Substantia nigra (tissue), 51 donors: ENCODE measurements at places on chromosomes 7 and 10.

GRCh38 chr7:107660381-107661080 lies at the start of gene SLC26A4:
SLC26A4 (plus strand) TSS chr7:107660828; CDS start chr7:107661642, 814 bp downstream.
- no peak for DNase-seq

- DNase-seq, result no peak
Measured at GRCh38 chr7:117810642-117811512, 62.4 kb downstream of the CTTNBP2 start.

DNA sequence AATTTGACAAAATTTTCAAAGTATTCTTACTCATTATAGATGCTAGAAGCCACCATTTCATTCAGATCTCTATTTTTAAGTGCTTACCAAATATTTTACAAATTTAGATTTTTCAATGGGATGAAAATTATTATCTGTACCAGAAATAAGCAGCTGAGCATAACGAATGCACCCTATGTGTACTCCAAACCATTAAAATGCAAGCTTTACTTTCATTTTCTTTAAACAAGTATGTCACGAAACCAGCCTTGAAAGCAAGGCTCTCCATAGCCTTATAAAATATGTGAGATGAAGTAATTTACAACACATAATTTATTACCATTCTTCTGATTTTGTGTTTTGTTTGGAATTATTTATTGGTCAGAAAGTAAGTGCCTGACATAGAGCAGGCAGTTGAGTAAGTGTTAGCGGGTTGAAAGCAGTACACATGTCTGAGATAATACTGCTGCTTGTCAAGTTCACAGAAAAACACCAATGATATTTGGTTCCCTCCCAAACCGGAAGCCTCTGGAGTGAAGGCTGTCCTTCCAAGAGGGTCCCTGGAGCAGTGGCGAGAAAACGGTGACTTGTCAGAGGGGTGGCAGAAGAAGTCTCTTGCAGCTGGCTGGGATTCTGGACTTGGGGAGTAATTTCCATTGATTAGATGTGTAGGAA lies 322.7 kb upstream of the PFKP start:
- DNase-seq, result no peak

DNA sequence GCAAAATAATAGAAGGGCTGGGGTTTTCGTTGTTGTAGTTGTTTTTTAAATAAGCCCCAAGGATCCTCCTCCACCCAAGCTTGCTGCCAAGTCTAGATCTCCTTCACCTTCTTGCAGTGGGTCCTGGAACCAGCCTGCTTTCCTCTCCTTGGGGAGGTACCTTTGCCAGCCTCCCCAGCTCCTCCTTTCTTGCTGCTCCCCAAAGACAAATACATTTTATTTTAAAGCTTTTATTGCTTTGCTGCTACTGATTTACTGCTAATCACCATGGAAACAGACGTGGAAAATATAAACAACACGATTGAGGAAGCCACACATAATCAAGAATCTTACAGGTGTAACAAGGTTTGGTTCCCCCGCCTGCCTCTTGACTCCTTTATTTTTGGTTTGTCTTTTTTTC lies 17.4 kb upstream of the SLF2 start:
- no peak for DNase-seq

DNA sequence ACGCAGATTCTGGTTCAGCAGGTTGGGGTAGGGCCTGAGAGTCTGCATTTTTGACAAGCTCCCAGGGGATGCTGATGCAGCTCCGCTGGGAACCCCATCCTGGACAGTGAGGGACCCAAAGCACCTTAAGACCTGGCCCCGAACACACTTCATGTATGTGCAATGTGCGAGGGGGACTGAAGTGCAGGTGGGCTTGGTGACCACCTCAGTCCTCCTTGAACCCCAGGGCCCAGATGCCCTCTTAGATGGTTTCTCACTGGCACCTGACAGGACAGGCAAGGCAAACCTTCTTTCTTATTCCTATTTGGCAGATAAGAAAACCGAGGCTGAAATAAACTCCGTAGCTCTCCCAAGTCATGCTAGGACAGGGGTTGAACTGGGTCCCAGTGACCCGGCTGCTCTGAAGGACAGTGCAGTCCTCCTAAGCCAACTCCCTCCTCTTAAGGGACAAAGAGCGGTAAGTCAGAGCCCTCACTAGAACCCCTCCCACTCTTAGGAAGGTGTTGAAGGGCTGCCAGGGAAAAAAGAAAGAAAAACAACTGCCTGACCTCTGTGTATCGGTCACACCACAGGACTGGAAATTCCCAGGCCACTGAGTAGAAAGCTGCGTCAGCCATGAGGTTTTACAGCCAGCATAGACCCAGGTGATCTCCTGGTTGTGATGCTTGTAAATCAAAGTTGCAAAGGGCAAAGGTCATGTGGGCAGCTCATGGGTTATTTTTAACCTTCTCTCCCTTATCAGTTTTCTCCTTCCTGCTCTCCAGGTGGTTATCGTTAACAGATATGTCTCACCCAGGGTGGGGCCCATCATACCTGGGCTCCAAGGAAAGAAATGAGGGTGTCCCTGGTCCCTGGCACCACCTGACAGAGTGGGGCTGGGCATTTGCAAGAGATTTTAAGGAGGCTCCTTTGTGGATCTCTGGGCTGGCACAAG lies 90.9 kb upstream of the SMNDC1 start:
- no peak for DNase-seq

- no peak for DNase-seq
Measured at GRCh38 chr10:124338276-124338925, 80.3 kb downstream of the OAT start.

- DNase-seq, result no peak
Measured at GRCh38 chr10:116683166-116683565, 59.2 kb downstream of the HSPA12A start.

DNA sequence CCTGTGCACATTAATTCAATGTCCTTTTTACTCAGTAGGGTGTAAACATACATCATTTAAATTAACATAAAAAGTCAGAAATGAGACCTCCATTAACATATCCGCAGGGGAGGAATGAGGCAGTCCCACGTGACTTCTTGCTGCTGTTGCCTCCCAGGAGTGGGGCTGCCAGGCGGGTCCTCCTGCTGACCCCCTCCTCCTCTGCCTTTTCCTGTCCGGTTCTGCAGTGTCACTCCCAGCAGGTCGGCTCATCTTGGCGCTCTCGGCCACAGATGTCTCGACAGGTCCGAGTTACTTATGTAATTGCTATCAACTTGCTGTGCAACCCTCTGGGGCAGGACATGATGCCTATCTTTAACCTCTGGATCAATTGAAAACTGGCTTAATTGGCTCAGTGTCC lies 329.6 kb downstream of the GALNT17 start:
- no peak for DNase-seq

GRCh38 chr7:24200407-24200966 lies 83.5 kb upstream of the NPY start:
- no peak for DNase-seq
